ENCODE measurements at places on chromosomes 1 and 21. TPM values are rescaled to one million over a fixed set of nuclear protein-coding genes. Genes with fewer than 3 reads are reported as not detected.

DNA sequence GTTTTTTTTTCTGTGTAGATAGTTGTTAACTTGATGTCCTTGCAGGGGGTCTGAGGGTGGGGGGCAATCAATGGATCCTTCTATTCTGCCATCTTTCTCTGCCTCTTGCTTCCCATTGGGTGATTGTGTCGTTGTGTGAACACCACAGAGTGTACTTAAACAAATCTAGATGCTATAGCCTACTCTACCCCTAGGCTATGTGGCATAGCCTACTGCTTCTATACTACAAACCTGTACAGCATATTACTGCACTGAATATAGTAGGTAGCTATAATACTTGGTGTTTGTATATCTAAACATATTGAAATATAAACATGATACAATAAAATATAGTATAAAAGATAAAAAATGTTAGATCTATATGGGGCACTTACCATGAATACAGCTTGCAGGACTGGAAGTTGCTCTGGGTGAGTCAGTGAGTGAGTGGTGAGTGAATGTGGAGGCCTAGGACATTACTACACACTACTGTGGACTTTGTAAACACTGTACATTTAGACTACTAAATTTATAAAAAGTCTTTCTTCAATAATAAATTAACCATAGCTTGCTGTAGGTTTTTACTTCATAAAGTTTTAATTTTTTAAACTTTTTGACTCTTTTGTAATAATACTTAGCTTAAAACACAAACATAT is 105.4 kb downstream of the CENPF start:
- no peak overlapping the region for H3K27ac ChIP-seq
- no peaks in the 10 kb centered on the region for H3K4me1 ChIP-seq
- no peak overlapping the region for H3K4me3 ChIP-seq
- H3K36me3 ChIP-seq = no peaks in the 10 kb centered on the region

GRCh38 chr1:238690415-238690814 is 696.0 kb upstream of the CHRM3 start:
- no peak overlapping the region for H3K4me3 ChIP-seq
- H3K27me3 ChIP-seq = no peaks in the 10 kb centered on the region
- H3K36me3 ChIP-seq = no peaks in the 10 kb centered on the region
- no peaks in the 10 kb centered on the region for H3K4me1 ChIP-seq

GRCh38 chr1:168970926-168971659 is 135.4 kb upstream of the ATP1B1 start:
- DNase-seq = no peak
- no peaks in the 10 kb centered on the region for H3K4me1 ChIP-seq
- no peaks in the 10 kb centered on the region for H3K36me3 ChIP-seq
- no peak overlapping the region for H3K4me3 ChIP-seq
- no peak overlapping the region for H3K27ac ChIP-seq
- no peaks in the 10 kb centered on the region for H3K27me3 ChIP-seq

GRCh38 chr1:25774921-25775771 is 24.8 kb upstream of the SELENON start:
- no peak overlapping the region for H3K4me3 ChIP-seq
- H3K27ac ChIP-seq = no peak overlapping the region
- DNase-seq = no peak
- H3K36me3 ChIP-seq = no peaks in the 10 kb centered on the region
- no peaks in the 10 kb centered on the region for H3K27me3 ChIP-seq

- DNase-seq = no peak
- H3K27ac ChIP-seq = no peak overlapping the region
- no peak overlapping the region for H3K4me3 ChIP-seq
- H3K27me3 ChIP-seq = no peaks in the 10 kb centered on the region
Measured at GRCh38 chr1:16906873-16907272, 11.1 kb downstream of the RNU1-2 start.

- H3K4me1 ChIP-seq = peaks cover 27% of the 10 kb centered on the region
- no peak overlapping the region for H3K4me3 ChIP-seq
- H3K36me3 ChIP-seq = no peaks in the 10 kb centered on the region
- no peaks in the 10 kb centered on the region for H3K27me3 ChIP-seq
- H3K27ac ChIP-seq = no peak overlapping the region
- DNase-seq = no peak
Measured at GRCh38 chr1:81876901-81877733, 76.4 kb downstream of the ADGRL2 start.

- no peaks in the 10 kb centered on the region for H3K36me3 ChIP-seq
- H3K4me1 ChIP-seq = peaks cover 81% of the 10 kb centered on the region
- DNase-seq = no peak
- H3K27me3 ChIP-seq = no peaks in the 10 kb centered on the region
- H3K4me3 ChIP-seq = no peak overlapping the region
Measured at GRCh38 chr1:201457508-201457960, 11.5 kb downstream of the PHLDA3 start.

- no peak for DNase-seq
- H3K27me3 ChIP-seq = no peaks in the 10 kb centered on the region
- no peaks in the 10 kb centered on the region for H3K36me3 ChIP-seq
- peaks cover 33% of the 10 kb centered on the region for H3K4me1 ChIP-seq
Measured at GRCh38 chr21:29149808-29150425, 19.5 kb downstream of the MAP3K7CL start.

GRCh38 chr1:186540521-186540920 is 79.6 kb upstream of the PDC start:
- H3K27ac ChIP-seq = no peak overlapping the region
- H3K36me3 ChIP-seq = no peaks in the 10 kb centered on the region

- H3K4me3 ChIP-seq = no peak overlapping the region
- H3K27me3 ChIP-seq = no peaks in the 10 kb centered on the region
- no peak overlapping the region for H3K27ac ChIP-seq
- H3K36me3 ChIP-seq = no peaks in the 10 kb centered on the region
- no peaks in the 10 kb centered on the region for H3K4me1 ChIP-seq
Measured at GRCh38 chr21:32475162-32475812, 62.8 kb downstream of the EVA1C start.

- no peaks in the 10 kb centered on the region for H3K36me3 ChIP-seq
- DNase-seq = no peak
- peaks cover under 1% of the 10 kb centered on the region for H3K4me1 ChIP-seq
Measured at GRCh38 chr1:161393151-161393550, 25.5 kb upstream of the CFAP126 start.

Gene SLC6A9
- 0.42 TPM for total RNA-seq

Gene FAM72C
- not detected for total RNA-seq

Gene PIGR
- not detected for total RNA-seq

Gene RXRG
- 4.0 TPM for total RNA-seq

Gene CA6
- total RNA-seq = not detected

Gene ST6GALNAC5
- total RNA-seq = 18.8 TPM
